Activated CD4-positive, alpha-beta memory T cell treated with anti-CD3 and anti-CD28 coated beads, Interleukin-2, amount 10 ng/mL, durations not matched to agents 7 days and 5 days (primary cell): ENCODE measurements at places on chromosomes 13 and 19. TPM values are rescaled to one million over a fixed set of nuclear protein-coding genes. Genes with fewer than 3 reads are reported as not detected.

The ZNF610 gene
- 1.2 TPM for total RNA-seq

The KLK6 gene
- total RNA-seq: not detected

The ACP7 gene
- total RNA-seq: not detected

DNA sequence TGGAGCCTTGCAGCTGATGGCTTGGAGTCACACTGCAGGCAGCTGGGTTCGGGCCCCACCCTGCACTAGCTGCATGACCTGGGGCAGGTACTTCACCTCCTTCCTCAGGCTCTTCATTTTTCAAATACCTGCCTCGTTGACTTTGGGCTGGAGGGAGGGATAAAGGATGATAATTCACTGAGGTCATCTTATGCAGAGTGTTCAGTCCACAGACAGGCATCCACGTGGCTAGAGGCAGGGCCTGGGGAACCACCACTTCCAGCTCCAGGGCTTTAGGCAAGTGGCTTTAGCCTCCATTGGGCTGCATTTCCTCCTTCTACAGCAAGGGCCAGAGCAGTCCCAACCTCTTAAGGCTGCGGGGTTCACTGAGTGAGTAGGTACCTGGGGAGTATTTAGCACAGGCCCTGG lies 84.8 kb downstream of the SIPA1L3 start:
- H3K36me3 ChIP-seq: no peaks in the 10 kb centered on the region
- H3K4me1 ChIP-seq: no peaks in the 10 kb centered on the region
- H3K27ac ChIP-seq: no peak overlapping the region
- H3K4me3 ChIP-seq: no peak overlapping the region
- no peak for DNase-seq

DNA sequence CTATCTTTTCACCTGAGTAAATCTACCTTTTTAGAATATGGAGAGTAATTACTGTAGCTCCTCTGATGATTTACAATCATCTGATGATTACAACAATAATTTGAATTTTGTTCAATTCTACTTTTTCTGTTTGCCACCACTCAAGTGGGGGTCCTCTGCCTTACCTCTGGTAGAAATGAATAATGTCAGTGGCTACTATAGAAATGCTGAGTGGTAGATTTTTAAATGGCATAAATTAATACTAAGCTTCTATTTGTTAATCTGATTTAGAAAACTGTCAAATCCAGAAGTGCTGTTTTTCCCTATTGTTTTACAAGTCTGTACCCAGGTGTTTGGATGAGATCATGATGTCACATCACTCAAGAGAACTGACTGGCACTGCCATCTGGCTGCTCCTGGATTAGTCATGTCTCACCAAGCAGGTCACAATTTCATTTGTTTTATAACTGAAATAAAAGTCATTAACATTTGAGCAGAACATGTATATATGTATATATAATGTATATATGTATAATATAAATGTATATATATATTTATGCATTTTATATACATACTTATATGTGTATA lies 494.8 kb downstream of the TBC1D4 start:
- H3K27ac ChIP-seq: no peak overlapping the region
- DNase-seq: no peak
- no peaks in the 10 kb centered on the region for H3K4me1 ChIP-seq

DNA sequence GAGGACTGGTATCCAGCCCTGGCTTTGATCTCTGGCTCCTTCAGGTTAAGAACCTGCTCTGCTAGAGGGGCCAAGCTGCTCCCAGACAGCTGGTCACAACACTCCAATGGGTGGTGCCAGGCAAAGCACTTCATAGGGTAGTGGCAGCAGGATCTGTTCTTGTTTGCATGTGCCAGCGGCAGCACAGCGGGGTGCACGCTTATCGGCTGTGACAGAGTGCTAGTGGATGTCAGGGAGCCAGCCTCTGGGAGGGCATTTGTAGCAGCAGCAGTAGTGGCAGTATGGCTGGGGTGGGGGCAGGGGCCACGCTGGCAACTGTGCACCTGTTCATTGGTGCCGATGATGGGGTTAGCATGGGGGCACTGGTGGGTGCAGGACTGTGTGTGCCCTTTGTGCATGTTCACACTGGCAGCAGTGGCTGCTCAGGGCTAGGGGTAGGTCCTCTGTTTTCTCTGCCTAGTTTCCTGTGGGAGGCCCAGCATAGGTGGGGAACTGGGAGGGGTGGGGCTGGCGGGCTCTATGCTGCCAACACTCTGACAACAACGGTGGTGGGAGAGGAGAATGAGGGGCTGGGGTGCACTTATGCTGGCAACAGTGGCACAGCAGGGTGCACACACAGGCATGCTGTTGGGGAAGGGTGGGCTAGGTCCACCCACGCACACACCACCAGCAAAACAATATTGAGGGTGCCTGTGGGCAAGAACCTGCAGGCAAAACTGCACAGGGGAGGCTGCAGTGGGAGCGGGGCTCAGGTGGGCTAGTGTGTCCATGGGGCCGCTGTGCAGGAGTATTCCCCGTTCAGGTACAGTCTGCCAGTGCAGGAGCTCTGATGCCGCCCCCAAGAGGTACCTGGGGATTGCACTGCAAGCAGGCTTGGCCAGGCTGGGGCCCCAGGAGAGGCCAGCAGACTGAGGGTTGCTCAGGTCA lies 19.3 kb downstream of the AP1M1 start:
- peak overlapping the region; percentile 60 for H3K27ac ChIP-seq
- peaks cover 88% of the 10 kb centered on the region for H3K36me3 ChIP-seq
- DNase-seq: no peak
- H3K4me3 ChIP-seq: no peak overlapping the region
- H3K4me1 ChIP-seq: peaks cover 29% of the 10 kb centered on the region

DNA sequence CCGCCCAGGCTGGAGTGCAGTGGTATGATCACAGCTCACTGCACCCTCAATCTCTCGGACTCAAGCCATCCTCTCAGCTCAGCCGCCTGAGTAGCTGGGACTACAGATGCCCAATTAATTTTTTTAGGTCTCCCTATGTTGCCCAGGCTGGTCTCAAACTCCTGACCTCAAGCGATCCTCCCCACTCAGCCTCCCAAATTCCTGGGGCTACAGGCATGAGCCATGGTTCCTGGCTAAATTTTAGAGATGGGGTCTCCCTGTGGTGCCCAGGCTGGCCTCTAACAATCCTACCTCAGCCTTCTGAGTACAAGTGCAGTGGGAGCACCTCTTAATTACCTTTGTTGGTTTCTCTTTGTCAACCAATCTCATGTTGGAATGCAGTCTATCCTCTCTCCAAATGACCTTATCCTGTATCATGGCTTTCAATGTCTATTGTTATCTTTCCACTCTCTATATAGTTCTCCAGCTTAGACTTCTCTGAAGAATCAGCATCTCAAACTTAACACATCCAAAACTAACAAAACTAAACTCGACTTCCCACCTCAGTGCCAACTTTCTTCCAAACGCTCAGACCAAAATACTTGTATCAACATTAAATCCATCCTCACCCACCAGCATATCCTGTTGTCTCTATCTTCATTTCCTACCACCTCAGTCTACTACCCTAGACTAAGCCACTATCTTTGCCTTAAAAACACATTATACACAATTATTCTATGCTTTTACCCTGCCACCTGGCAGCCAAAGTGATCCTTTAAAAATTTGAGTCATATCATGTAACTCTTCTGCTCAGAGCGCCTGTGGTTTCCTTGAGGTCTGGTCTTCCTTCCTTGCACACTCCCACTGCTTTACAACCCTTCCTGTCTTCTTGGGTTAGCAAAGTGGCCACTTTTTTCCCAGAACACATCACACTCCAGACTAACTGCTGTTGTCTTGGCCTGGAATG lies 6.7 kb downstream of the TPT1 start:
- peak; percentile 65 for DNase-seq
- H3K27ac ChIP-seq: peak overlapping the region; percentile 92
- H3K4me1 ChIP-seq: peaks cover 94% of the 10 kb centered on the region
- H3K4me3 ChIP-seq: peak overlapping the region; percentile 50
- peaks cover 71% of the 10 kb centered on the region for H3K36me3 ChIP-seq

- H3K27ac ChIP-seq: no peak overlapping the region
- H3K36me3 ChIP-seq: no peaks in the 10 kb centered on the region
- no peak overlapping the region for H3K4me3 ChIP-seq
Measured at GRCh38 chr13:79226250-79226649, 179.8 kb downstream of the RBM26 start.
